ENCODE measurements at places on chromosomes 2 and 18. TPM values are rescaled to one million over a fixed set of nuclear protein-coding genes. Genes with fewer than 3 reads are reported as not detected.
A peak's percentile ranks its signal among the peaks of the same experiment; 100 is the strongest.

- ATAC-seq, result no peak
Measured at GRCh38 chr2:224165901-224166319, 126.8 kb upstream of the SERPINE2 start.

DNA sequence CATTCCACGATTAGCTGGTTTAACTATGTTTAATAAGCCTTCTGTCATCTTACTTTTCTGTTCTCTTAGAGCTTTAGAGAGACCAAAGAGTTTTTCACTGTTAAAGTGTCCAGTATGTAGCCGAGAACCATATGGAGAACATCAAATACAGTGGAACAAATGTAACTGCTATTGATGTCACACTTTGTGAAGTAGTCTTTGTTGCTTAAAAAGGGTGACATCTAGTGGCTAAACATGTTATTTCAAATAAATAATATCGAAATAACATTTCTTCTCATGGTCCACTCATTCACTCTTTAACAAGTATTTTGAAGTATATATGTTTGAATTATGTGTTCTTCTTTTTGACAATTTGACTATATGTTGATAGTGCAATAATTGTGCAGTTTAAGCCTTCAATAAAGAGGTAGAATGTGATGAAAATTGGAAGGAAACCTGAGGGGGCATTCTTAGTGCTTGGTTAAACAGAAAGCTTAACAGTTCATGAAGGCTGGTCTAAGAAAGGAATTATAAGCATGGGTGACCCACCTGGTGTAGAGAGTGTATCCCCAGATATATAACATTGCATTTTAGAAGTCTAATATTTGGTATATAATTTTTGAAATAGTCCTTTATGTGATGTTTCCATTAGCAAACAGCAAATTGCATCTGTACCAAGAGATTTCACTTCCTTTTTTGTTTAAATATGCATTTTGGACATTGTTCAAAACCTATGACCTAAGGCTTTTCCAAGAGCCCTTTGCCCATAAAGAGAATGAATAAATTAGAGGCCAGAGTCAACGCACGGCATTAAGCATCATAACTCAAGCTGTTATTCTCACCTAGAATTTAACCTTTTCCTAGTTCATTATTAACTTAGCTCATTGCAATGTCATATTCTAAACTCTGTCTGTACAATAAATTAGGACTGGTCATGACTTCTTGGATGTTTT lies 112.1 kb downstream of the KYNU start:
- ATAC-seq, result peak; percentile 53

DNA sequence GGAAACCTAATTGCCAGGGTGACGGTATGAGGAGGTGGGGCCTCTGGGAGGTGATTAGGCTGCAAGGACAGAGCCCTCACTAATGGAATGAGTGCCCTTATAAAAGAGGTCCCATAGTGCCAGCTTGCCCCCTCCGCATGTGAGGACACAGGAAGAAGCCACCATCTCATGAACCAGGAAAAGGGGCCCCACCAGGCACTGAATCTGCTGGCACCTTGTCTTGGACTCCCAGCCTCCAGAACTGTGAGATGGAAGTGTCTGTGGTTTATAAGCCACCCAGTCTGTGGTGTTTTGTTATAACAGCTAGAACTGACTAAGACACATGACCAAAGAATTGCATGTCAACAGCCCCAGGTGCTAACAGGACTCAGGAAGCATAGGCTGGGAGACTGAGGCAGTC lies 214.3 kb downstream of the MGAT5 start:
- no peak for ATAC-seq

GRCh38 chr2:29632018-29632417 lies 289.4 kb downstream of the ALK start:
- ATAC-seq, result no peak

DNA sequence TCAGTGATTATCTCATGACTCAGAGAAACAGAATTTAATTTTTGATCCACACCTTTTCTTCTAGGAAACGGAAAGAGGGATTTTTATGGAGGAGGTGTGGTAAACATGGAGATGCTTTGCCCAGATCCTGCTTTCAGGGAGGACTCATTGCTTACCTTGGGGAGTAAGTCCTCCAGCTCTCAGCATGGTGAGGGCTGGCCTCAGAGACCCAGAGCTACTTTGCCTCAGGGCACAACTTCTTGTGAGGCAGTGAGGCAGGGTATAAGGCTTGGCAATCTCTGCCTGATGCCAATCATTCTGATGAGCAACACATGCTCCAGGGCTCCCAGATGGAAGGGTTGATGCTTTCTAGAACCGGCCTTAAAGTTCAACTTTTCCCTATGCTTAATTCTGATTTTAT lies 189.9 kb upstream of the DCC start:
- ATAC-seq, result no peak

The RND3 gene
- 62.3 TPM for total RNA-seq

The RASGRP3 gene
- 4.3 TPM for total RNA-seq

The ZNF396 gene
- 0.80 TPM for total RNA-seq

The PLCD4 gene
- 5.7 TPM for total RNA-seq

The WDR7 gene
- total RNA-seq, result 12.8 TPM
